ENCODE measurements at places on chromosomes 5 and 9.
A peak's percentile ranks its signal among the peaks of the same experiment; 100 is the strongest.

- DNase-seq: no peak
Measured at GRCh38 chr5:10144040-10144439, 105.6 kb downstream of the ATPSCKMT start.

- DNase-seq: no peak
Measured at GRCh38 chr5:180869587-180869986, 8.5 kb upstream of the ZFP62 start.

GRCh38 chr5:168307022-168307421 lies 15.6 kb downstream of the WWC1 start:
- DNase-seq: no peak

GRCh38 chr5:119055294-119055693 lies 15.6 kb upstream of the DMXL1 start:
- DNase-seq: no peak

GRCh38 chr5:172820046-172820767 lies 13.8 kb upstream of the ERGIC1 start:
- no peak for DNase-seq

GRCh38 chr5:17929171-17929570 lies 294.9 kb downstream of the TAF11L14 start:
- no peak for DNase-seq

DNA sequence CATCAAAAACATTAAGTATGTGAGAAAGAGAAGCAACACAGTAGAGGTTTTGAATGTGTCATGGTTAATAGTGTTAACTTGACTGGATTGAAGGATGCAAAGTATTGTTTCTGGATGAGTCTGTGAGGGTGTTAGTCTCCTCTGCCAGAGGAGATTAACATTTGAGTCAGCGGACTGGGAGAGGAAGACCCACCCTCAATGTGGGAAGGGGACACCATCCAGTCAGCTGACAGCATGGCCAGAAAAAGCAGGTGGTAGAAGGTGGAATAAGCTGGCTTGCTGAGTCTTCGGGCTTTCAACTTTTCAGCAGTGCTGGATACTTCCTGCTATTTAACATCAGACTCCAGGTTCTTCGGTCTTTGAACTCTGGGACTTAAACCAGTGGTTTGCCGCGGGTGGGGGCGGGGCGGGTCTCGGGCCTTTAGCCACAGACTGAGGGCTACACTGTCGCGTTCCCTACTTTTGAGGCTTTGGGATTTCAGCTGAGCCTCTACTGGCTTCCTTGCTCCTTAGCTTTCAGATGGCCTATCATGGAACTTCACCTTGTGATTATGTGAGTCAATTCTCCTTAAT lies 309.9 kb upstream of the ST8SIA4 start:
- no peak for DNase-seq

GRCh38 chr9:18746631-18747030 lies 272.7 kb downstream of the ADAMTSL1 start:
- DNase-seq: no peak

DNA sequence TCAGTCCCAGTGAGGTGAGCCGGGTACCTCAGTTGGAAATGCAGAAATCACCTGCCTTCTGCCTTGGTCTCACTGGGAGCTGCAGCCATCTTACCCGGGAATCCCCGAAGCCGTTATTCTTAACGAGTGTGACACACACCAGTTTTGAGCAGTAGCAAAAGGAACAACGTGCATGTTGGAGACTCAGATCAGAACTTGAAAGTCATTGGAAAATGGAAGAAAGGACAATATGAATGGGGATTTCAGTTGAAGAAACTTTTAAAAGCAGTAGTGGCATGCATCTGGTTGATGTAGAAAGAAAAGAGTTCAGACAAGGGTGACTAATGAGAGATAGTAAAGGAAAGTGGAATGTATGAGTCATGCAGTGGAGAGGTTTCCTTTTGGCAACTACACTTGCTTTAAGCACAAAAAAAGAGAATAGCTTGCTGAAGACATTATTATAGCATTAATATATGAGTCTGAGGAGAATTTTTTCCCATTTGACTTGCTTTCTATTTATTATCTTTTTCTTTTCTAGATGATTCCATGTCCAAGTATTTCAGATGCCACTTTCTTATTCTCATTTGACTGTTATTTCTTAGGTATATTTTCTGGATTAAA lies 44.4 kb upstream of the ANKDD1B start:
- DNase-seq: peak; percentile 71

DNA sequence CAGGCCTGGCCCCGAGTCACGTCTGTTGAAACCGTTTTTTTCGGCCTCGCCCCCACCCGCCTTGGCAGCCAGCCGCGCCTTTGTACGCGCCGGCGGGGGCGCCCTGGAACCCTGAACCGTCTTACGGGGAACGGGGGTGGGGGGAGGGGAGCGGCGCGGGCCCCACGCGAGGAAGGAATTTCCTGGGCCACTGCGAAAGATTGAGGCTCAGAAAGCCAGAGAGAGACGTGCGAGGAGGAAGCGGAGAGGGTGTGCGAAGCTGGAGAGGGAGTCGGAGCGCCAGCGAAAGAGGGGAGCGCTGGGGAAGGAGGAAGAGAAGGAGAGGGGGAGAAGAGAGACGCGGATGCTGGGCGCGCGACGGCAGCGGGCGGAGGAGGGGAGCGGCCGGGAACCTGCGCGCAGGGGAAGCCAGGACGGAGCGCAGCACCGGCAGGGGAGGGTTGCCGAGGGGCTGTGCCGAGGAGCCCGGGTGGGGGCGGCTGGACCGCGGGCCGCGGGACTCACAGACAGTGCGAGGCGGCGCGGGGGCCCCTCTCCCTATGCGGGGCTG lies 4.6 kb upstream of the PRDM12 start:
- DNase-seq: no peak

- no peak for DNase-seq
Measured at GRCh38 chr5:41264019-41264418, 50.7 kb upstream of the C6 start.

GRCh38 chr5:57420801-57421200 lies 61.8 kb downstream of the ACTBL2 start:
- no peak for DNase-seq

Measured in SIG-M5 (cell line).